ENCODE measurements at places on chromosomes 3 and 15.

DNA sequence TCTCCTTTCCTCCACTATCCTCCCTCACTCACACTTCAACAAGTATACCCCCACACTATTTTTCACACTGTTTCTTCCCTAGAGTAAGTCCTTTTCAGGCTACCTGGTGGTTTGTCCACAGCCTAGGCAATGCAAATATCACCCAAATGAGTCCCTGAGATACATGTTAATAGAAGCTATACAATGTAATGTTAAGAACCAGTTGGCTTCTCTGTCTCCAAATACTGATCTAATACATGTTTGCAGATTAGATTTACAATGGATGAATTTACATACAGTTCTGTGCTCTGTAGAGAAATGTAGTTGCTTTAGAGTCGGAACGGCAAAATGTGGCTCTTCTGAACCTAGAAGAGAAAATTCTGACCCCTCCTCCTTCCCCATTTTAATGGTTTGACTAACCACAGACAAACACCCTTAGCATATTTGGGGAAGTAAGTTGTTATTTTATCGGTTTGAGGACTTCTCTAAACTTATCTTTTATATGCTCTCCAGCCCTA lies 63.6 kb upstream of the MBNL1 start:
- peak; percentile 34 for DNase-seq

- DNase-seq: no peak
Observed at GRCh38 chr3:146020969-146021368, 140.0 kb downstream of the PLOD2 start.

- no peak for DNase-seq
Observed at GRCh38 chr3:184724699-184725098, 12.8 kb upstream of the MAGEF1 start.

- no peak for DNase-seq
Observed at GRCh38 chr3:177545964-177546363, 348.7 kb upstream of the TBL1XR1 start.

- DNase-seq: no peak
Observed at GRCh38 chr15:91890614-91891013, 37.1 kb downstream of the SLCO3A1 start.

- DNase-seq: no peak
Observed at GRCh38 chr3:37384117-37384516, 209.7 kb upstream of the LRRFIP2 start.

- no peak for DNase-seq
Observed at GRCh38 chr15:51550841-51551240, 71.7 kb downstream of the DMXL2 start.

DNA sequence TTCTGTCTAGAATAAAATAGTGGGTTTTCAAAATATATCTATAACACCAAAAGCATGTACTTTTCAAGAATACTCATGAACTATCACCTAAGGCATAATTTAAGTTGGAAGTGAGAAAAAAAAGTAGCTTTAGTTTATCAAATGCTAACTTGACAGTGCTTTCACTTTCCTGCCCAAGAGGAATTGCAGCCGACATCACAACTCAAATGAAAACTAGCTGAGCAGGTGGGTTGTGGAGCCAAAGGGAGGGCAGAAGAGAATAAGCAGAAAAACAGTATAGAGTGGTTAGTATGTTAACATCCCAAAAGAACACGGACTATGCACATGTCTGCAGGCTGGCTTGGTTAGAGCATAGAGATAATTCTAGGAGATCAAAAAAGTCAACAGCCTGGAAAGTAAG lies 120.9 kb downstream of the NEDD4 start:
- no peak for DNase-seq

- DNase-seq: peak; percentile 83
Observed at GRCh38 chr15:74799856-74800558, 12.6 kb upstream of the LMAN1L start.

DNA sequence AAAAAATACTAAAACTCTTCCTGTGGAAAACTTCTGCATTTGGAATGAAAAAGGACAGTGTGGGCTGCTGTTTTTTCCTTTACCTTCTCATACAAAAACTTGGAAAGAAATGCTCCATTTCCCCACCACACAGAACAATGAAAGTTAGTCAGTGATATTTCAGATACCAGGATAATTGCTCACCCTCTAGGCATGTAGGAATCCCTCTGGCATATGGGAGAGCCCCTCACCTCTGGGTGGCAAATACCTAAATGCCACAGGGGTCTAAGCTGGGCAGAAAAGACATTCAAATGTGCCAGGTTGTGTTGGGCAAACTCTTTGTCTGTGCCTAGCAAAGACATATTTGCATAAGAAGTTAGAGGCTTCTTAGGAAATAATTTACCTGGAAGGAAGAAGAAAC lies 560.3 kb upstream of the NR2F2 start:
- DNase-seq: no peak

GRCh38 chr3:43766672-43767465 lies 76.1 kb downstream of the ABHD5 start:
- no peak for DNase-seq

Data from hematopoietic multipotent progenitor cell treated with erythropoietin and hydrocortisone succinate and interleukin-3 and kit ligand, for 15 days (in vitro differentiated cells).